Body of pancreas (tissue), 4 donors: ENCODE measurements at places on chromosomes 2 and 18. TPM values are rescaled to one million over a fixed set of nuclear protein-coding genes. Genes with fewer than 3 reads are reported as not detected.

COL3A1 gene
- 77.5 TPM for total RNA-seq

CDK15 gene
- total RNA-seq, result 0.52 TPM

TCF23 gene
- 0.66 TPM for total RNA-seq

FAM161A gene
- total RNA-seq, result 3.1 TPM

REG3G gene
- total RNA-seq, result 673 TPM

MARCHF7 gene
- 36.9 TPM for total RNA-seq

EML6 gene
- total RNA-seq, result 2.6 TPM

WDR75 gene
- 14.2 TPM for total RNA-seq

HS6ST1 gene
- total RNA-seq, result 25.4 TPM

HRH4 gene
- not detected for total RNA-seq

OSBPL1A gene
- total RNA-seq, result 78.4 TPM

SAG gene
- not detected for total RNA-seq

CFAP65 gene
- total RNA-seq, result not detected

ALPP gene
- not detected for total RNA-seq

GRCh38 chr2:229888031-229888430, 33.8 kb downstream of the TRIP12 start:
- no peak for DNase-seq

GRCh38 chr2:54310961-54311360, 54.9 kb upstream of the TSPYL6 start:
- no peak for DNase-seq

- no peak for DNase-seq
Measured at GRCh38 chr18:59923539-59924196, 23.9 kb downstream of the PMAIP1 start.

GRCh38 chr18:69890558-69890957, 57.1 kb downstream of the CD226 start:
- no peak for DNase-seq

- no peak for DNase-seq
Measured at GRCh38 chr2:72013726-72014125, 133.9 kb downstream of the CYP26B1 start.

DNA sequence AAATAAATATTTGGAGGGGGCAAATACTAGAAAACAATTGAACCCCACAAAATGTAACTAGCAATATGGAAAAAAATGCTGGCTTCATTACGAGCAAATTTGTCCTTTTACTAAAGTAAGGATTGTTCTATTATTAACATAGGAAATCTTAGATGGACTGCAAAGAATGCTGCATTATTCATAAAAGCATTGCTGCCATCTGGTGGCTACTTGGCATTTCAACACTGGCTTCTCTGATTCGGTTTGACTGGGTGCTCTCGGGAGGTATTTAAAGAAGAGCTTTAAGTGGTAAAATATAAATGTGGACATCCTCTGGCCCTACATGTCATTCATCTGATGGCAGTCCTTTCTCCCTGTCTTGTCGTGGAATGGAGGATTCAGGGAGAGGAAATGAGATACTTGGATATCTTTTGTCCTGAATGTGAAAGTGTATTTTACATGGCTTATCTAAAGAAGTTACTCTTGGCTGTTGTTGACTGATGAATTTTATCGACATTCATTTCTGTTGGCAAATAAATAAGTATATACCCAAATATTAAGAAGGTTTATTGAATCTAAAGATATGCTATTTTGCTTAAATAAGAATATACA, 130.2 kb downstream of the ARHGAP15 start:
- peak; percentile 52 for DNase-seq

DNA sequence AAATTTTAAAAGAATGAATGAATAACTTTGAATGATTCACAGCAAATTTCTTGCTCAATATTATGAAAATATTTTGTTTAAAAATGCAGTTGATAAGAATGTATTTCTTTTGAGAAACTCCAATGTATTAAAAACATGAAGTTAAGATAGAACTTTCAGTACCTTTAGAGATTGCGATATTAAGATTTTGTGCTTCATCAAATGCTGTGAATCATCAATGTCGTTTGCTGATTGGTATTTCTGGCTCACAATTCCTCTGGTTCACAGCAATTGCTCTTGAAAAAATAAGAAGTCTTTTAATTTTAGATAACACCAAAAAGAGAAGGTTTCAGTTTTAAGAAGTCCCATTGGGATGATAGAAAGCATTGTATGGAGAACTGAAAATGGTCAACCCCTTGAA, 228.7 kb downstream of the IKZF2 start:
- no peak for DNase-seq

GRCh38 chr2:1210352-1210751, 202.9 kb upstream of the TPO start:
- DNase-seq, result no peak

DNA sequence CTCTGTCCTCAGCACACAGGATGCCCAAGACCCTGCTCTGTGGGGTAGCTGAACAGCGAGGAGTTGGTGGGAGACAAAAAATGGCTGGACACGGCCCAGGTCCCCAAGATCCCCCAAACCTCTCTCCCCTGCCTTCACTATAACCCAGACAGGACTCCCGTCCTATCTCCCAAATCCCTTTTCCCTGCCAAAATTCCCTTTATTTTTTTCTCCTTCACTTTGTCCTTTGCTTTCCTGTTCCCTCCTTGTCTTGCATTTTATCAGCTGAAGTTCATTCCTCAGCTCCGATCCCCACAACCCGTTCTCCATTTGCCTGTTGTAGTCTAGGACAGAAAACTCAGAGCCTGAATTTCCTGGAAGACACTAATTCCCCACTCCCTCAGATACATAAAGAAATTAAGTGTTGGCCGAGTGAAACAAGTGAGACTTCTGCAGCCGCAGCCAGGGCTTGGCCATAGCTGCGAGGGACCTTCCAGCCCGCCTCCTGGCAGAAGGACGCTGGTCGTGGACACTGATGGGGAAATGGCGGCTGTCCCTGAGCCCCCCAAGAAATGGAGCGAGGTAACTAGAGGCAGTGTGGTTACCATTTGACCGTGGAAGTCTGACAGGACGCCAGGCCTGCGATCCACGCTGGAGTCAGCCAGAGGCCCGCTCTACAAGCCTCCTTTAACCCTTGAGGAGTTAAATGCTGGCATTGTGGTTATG, 173.6 kb downstream of the BCL2 start:
- DNase-seq, result no peak

DNA sequence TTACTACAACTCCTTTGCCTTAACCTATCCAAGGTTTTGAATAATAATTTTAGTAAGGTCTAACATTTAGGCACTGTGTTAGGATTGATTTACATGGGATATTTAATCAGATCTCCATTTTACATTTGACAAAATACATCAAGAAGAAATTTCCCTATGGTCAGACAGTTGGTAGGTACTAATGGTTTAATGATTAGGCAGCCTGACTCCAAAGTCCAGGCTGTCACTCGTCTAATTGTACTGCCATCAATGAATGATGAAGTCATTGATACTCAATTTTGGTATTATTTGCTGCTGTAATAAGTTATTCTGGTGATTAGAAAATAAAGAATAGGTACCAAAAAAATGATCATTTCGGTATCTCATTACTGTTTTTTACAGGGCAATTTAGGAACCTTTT, 14.1 kb downstream of the BBS5 start:
- no peak for DNase-seq

DNA sequence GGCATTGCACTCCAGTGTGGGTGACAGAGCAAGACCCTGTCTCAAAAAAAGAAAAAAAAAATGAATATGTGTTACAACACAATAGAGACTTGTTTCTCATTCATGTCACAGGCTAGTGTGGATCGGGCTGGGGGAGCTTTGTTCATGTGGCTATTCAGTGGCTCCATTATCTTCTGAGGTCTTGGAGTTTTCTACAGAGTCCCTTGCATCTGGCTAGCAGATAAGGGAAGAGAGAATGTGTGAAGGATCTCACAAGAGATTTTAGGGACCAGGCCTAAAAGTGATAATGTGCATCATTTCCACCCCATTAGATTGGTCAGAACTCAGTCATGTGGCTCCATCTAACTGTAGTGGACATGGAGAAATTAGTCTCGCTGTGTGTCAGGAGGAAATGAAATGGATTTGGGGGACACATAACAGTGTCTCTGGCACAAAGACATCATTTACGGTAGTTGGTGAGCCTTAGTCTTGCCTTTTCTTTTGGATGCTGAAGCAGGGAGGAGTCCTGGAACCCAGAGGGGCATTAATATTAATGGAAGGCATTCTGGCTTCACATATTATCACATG, 32.4 kb upstream of the CASP10 start:
- DNase-seq, result no peak

DNA sequence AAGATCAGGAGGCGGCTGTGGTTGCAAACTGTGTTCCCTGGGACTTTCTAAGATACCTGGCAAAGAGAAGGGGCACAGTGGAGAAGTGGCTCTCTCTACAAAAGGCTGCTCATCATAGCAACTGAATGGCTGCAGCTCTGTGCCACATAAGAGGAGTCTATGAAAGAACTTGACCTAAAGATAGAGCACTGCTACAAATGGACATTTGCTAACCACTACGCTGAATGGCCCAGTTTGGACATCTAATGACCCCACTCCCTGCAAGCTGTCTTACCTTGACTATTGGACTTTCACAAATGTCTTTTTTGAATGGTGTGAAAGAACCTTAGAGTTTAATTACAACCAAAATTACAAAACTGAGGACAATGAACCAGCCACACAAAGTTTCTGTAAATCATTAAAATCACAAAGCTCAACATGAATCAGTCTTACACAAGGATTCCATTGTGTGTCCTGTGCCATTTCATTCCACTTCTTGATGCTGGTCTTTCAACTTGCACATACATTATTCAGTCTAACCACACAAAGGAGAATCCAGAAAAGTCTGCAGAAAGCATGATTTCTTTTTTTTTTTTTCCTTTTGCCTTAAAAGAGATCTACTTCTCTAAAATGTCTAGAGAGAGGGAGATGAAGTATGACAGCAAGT, 154.0 kb downstream of the LAMA1 start:
- DNase-seq, result no peak

DNA sequence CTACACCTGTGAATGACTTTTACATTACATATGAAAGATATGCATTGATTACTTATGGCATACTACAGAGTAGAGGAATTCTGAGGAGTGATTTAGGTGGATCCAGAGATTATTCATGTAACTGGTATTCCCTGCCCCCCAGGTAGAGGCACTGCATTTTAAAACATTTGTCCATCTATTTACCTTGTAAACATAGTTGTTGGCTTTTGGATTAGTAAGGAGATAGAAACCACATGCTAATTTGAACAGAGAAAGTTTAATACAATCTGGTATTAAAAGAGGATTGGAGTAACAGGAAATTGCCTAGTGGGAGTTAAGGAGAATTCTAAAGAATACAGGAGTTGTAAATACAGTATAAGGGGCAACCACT, 15.9 kb downstream of the GALNT3 start:
- no peak for DNase-seq

- DNase-seq, result no peak
Measured at GRCh38 chr2:225691711-225692110, 292.2 kb downstream of the NYAP2 start.
